NCI-H1930 (cell line): ENCODE measurements at places on chromosomes 12 and 14.

DNA sequence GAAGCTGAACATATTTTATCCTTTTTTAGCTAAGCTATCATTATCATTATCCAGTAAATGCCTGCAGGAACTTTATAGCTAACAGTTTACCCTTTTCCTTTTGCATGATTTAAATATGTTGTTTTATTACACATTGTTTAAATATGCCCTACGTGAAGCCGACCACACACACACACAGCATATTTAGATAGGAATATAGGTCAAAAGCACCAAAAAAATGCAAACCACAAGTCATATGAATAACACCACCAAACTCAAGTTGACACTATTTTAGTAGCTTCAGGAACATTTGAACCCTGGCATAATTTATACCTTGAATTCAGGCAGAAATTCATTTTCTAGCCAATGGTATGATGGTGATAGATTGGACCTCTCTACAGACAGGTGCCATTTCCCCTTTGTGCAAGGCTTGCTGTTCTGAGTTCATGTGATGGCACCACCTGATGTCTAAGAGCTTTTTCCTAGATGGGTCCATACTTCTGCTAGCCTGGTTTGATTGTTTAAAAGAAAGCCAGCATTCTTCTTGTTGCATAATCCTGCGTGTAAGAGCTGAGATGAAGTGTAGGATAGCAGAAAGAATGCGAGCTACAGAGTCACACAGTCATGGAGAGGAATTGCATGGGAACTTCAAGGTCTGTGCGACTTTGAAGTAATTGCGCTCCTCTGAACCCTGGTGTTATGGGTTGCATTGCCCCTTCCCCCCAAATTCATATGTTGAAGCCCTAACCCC, 454.8 kb upstream of the SOX5 start:
- no peak for DNase-seq

DNA sequence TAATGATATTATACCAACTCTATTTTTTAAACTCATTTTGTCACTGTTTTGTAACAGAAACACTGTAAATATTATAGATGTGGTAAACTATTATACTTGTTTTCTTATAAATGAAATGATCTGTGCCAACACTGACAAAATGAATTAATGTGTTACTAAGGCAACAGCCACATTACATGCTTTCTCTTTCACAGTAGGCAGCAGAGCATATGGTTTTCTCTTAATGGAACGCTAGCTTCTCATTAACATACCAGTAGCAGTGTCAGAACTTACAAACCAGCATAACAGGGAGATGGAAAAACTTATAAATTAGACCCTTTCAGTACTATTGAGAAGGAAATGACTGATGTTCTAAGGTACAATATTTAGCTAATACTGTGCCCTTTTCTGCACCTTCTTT, 398.8 kb downstream of the PRKD1 start:
- DNase-seq = no peak

DNA sequence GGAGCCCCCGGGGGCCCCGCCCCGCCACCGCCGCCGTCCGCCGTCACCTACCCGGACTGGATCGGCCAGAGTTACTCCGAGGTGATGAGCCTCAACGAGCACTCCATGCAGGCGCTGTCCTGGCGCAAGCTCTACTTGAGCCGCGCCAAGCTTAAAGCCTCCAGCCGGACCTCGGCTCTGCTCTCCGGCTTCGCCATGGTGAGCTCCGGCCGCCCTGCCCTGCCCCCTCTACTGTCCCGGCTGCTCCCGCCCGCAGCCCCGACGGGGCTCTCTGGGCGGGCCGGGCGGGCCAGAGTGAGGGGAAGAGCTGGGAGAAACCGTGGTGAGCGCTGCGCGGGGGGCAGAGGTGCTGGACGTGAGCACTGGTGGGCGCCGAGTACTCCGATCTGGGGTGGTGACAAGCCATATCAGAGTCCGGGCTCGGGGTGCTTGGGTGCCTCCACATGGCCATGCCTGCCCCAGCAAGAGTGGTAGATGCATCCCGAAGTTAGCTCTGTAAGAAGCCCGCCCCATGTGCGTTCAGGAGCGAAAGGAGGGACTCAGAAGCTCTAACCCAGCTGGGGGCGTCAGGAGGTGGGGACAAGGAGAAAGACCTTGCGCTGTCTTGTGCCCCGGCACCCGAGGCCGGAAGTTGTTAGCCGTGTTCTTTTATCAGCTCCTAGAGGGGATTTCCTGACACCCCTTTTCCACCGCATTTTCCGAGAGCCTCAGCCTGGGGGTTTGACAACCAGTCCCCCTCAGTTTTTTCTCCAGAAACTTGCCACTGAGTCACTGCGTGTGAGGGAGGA, 717 bp downstream of the ORAI1 start:
- DNase-seq = no peak

GRCh38 chr14:33589334-33589733, 361.5 kb downstream of the EGLN3 start:
- no peak for DNase-seq

DNA sequence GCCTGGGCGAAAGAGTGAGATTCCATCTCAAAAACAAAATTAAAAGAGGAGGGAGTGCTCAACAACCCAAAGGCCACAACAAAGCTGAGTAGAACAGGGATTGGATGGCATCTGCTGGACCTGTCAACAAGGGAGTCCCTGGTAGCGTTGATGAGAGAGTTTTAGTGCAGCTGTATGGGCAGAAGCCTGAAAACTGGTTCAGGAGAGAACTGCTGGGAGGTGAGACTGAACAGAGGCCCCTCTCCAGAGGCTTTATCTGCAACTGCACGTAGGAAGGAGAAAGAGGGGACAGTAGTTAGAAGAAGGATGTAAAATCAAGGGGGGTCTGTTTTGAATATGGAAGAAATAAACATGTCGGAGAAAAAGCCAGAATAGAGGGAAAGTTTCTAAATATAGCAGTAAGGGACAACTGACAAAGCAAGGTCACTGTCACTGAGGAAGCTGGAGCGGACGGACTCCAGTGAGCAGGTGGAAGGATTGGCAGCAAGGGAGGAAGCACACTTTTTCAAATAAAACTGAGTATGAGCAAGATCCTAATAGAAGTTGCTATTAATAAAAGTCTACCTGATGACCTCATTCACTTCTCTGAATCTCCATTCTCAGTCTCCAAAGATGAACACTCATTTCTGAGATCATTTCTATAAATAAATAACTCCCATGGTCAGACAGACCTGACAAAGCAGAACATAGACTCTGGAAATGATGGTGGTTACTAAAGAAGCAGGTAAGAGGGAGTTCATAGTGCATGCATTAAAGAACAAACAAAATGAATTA, 11.8 kb upstream of the ATF1 start:
- DNase-seq = no peak
